Gastrocnemius medialis (tissue), 4 donors: ENCODE measurements at places on chromosomes 4 and X. TPM values are rescaled to one million over a fixed set of nuclear protein-coding genes. Genes with fewer than 3 reads are reported as not detected.

The SERPINA7 gene
- not detected for total RNA-seq

The PABPC1L2A gene
- total RNA-seq: not detected

- no peak within 1 kb of the TSS for H3K27ac ChIP-seq
- no peak within 1 kb of the TSS for H3K4me3 ChIP-seq
- no peaks in the 10 kb centered on the region for H3K36me3 ChIP-seq
- peaks cover 9% of the 10 kb centered on the region for H3K27me3 ChIP-seq
- H3K4me1 ChIP-seq: no peaks in the 10 kb centered on the region
These were observed at the start of gene GLOD5 for GRCh38 chrX:48761674-48762471. Gene GLOD5, plus strand, starts transcription at chrX:48761747. Its CDS starts 44 bp downstream, at chrX:48761791.

- no peak overlapping the region for H3K4me3 ChIP-seq
- H3K27me3 ChIP-seq: no peaks in the 10 kb centered on the region
- no peaks in the 10 kb centered on the region for H3K36me3 ChIP-seq
- DNase-seq: no peak
- peaks cover 64% of the 10 kb centered on the region for H3K4me1 ChIP-seq
These were observed 25.5 kb downstream of the PDLIM5 start for GRCh38 chr4:94477227-94477626.

DNA sequence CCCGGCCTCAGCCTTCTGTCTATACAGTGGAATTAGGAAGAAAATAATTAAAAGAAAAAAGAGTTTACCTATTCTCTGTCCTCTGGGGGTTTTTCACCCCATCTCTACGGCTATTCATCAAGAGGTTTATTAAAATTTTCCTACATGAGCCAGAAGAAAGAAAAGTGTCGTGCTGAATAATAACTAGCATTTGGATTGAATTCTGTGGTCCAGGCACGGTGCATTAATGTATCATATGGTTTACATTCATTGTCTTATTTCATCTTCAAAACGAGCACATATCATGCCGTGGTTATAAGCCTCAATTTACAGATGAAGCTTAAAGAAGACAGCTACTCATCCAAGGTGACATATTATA, 5.4 kb upstream of the NAA15 start:
- peak overlapping the region; percentile 94 for H3K27ac ChIP-seq
- DNase-seq: no peak
- no peaks in the 10 kb centered on the region for H3K27me3 ChIP-seq
- H3K4me3 ChIP-seq: peak overlapping the region; percentile 71

GRCh38 chr4:139596034-139596683, 40.1 kb upstream of the SETD7 start:
- H3K36me3 ChIP-seq: no peaks in the 10 kb centered on the region
- H3K27me3 ChIP-seq: no peaks in the 10 kb centered on the region
- H3K4me3 ChIP-seq: no peak overlapping the region
- H3K27ac ChIP-seq: peak overlapping the region; percentile 54
- no peaks in the 10 kb centered on the region for H3K4me1 ChIP-seq
- DNase-seq: peak; percentile 76

The RPA4 gene
- total RNA-seq: not detected

DNA sequence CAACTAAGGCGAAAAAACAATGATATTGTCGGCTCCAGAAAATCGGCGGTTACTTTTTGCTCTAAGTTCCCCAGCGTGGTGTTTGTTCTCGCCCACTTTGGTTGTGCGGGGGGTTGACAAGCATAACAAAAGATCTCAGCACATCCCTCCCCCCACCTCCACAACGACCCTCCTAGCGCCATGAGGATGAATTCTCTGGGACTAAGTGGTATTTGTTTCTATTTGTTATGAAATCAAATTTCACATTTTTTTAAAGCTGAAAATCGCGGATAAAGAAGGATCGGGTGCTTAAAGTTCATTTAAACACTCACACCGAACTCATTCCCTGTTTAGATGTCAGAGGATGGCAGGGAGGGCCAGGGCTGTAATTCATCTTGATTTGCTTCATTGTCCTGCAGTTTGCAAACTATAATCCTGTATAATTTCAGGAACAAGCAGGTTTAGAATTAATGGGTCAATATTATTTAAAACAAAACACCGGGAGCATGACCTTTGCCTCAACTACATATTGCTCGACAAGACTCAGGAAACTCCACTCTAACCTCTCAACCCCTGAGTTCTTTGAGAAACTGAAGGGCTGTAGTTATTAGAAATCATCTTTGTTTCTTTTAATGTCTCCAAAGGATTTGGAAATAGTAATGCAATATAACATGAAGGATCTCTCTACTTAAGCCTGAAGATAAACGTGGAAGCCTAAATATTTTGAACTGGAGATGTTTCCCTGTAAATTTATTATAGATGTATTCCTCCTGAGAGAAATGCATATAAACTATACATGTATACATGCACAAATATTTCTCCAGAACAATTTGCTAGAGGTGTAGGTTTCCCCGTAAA, 6.4 kb downstream of the PITX2 start:
- H3K4me1 ChIP-seq: peaks cover 15% of the 10 kb centered on the region
- H3K27ac ChIP-seq: no peak overlapping the region
- DNase-seq: no peak
- H3K27me3 ChIP-seq: peaks cover 21% of the 10 kb centered on the region

The NXF2B gene
- total RNA-seq: not detected

The GYPE gene
- not detected for total RNA-seq

The SOWAHB gene
- total RNA-seq: 0.12 TPM
